ENCODE measurements at places on chromosomes 5 and 9. TPM values are rescaled to one million over a fixed set of nuclear protein-coding genes. Genes with fewer than 3 reads are reported as not detected.

- DNase-seq: no peak
Observed at GRCh38 chr5:42108468-42108867, 183.4 kb downstream of the FBXO4 start.

DNA sequence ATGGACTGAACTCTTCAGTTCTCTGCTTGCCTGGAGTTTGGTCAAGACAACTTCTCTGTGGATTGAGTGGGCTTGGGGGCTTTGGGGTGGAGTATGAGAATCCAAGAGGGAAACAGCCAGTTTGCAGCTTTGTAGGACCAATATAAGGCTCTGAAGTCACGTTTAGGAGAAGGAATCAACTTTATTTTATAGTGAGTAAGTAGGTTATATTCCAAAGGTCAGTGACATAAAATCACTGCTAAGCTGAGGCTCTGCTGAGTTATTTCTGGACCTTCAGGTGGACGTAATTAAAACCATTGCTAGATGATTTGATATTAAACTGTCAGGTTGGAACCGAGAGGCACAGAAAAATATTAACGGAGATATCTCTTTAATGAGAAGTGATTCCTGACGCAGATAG lies 514.4 kb downstream of the DMAC1 start:
- DNase-seq: no peak

GRCh38 chr9:72092820-72093219 lies 32.4 kb upstream of the C9orf57 start:
- no peak for DNase-seq

DNA sequence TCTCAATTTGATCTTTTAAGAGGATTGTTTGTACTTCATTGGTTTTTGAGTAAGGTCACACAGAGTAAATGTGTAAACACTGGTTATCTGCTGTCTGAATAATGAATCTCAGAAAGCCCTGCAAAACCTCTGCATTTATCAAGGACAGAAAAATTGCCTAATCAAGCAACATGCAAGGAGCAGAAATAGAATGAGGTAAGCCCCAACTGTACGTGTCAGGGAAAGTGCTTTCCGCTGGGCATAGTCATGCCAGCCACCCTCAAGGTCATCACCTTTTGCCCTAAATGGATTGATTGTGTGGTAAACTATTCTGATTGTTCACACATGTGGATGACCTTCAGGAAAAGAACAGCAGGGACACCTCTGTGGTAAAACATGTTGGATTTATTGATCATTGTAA lies 376.9 kb upstream of the KCNN2 start:
- no peak for DNase-seq

DNA sequence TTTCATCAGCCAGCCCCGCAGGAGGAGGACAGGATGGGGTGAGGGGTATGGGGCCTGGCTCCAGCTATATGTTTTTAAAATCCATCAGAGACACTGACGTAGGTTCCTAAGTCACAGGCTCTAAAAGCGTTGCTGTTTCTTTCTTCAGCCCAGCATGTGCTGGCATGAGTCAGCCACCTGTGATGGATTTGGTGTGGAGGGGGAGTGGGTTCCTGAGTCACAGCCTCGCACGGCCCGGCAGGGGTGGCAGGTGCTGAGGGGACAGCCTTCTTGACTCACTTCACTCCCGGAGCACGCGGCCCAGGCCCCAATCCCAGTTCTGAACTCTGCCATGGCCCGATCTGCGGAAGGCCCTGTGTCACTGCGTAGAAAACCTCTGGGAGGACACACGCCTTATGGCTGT lies 38.8 kb upstream of the RPL26L1 start:
- peak; percentile 95 for DNase-seq

GRCh38 chr5:118253225-118254061 lies 734.9 kb downstream of the DTWD2 start:
- no peak for DNase-seq

The CDO1 gene
- total RNA-seq: 0.44 TPM

The EPB41L4B gene
- total RNA-seq: 20.2 TPM
